ENCODE measurements at places on chromosomes 7 and 10.

- DNase-seq: no peak
Measured at GRCh38 chr7:7563813-7564212, 2.9 kb upstream of the MIOS start.

DNA sequence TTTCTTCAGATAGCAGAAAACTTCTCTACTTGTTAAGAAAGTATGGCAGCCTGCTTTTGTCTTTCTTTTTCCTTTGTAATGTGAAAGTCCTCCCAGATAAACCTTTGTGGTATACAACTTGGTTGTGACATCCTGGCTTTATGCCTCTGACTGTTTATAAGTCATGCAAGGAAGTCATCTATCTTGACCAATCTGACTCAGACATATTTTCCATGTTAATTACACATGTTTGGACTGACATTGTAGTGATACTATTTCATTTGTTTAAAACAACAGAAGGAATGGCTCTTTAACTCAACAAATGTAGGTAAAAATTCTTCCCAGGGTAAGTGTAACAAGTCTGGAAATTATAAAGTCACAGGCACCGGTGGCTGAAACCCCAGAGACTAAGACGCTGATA is 341.6 kb upstream of the MEOX2 start:
- no peak for DNase-seq

GRCh38 chr7:7664291-7664690 is 23.7 kb downstream of the UMAD1 start:
- DNase-seq: no peak

- no peak for DNase-seq
Measured at GRCh38 chr10:72043016-72043834, 45.1 kb downstream of the SPOCK2 start.

All from thymus (tissue), 14 donors.